ENCODE measurements at places on chromosomes 5 and 9. TPM values are rescaled to one million over a fixed set of nuclear protein-coding genes. Genes with fewer than 3 reads are reported as not detected.

The DAB2IP gene
- 18.7 TPM for total RNA-seq

The RNF183 gene
- total RNA-seq, result not detected

The PRKAA1 gene
- total RNA-seq, result 113 TPM

The CCL28 gene
- 15.7 TPM for total RNA-seq

The ZDHHC11B gene
- total RNA-seq, result under 0.01 TPM

The PITX1 gene
- total RNA-seq, result 175 TPM

The IFNA13 gene
- total RNA-seq, result not detected

The ZDHHC21 gene
- total RNA-seq, result 15.9 TPM

The PFN3 gene
- total RNA-seq, result not detected

The CA9 gene
- 2.2 TPM for total RNA-seq

The ADRA1B gene
- 0.13 TPM for total RNA-seq

The CDKN2B-AS1 gene
- total RNA-seq, result 6.7 TPM

The SLC4A9 gene
- not detected for total RNA-seq

The HTR1A gene
- not detected for total RNA-seq

The PLPPR1 gene
- total RNA-seq, result not detected

The BRINP1 gene
- total RNA-seq, result 8.2 TPM

The CER1 gene
- not detected for total RNA-seq

The NR4A3 gene
- 2.2 TPM for total RNA-seq

The SPINK13 gene
- total RNA-seq, result 1.4 TPM

The BARX1 gene
- total RNA-seq, result 88.3 TPM

The IL5 gene
- not detected for total RNA-seq

The KIF12 gene
- total RNA-seq, result not detected

The LCN6 gene
- total RNA-seq, result not detected

The TPPP gene
- under 0.01 TPM for total RNA-seq

The FOXD4 gene
- total RNA-seq, result 0.43 TPM
